Stimulated activated CD8-positive, alpha-beta memory T cell treated with anti-CD3 and anti-CD28 coated beads, Interleukin-4, amount 100 ng/mL, for 1 hour (primary cell): ENCODE measurements at places on chromosomes 4 and X.

DNA sequence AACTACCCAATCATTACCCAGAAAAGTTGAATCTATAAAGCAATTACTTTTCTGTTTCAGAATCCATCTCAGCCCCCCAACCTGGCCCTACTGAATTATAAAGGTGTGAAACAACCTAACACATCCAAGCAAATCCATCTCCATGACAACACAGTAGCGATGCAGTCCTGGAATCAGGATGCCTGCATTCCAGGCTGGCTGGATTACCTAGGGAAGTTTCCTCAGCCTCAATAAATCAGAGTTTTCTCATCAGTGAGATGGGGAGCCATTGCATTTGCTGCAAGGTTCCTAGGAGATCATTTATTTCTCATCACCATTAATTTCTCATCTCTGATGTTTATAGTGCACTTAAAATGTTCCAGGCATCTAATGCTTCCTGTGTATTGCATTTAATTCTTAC, 46.0 kb downstream of the LNX1 start:
- no peak for DNase-seq

DNA sequence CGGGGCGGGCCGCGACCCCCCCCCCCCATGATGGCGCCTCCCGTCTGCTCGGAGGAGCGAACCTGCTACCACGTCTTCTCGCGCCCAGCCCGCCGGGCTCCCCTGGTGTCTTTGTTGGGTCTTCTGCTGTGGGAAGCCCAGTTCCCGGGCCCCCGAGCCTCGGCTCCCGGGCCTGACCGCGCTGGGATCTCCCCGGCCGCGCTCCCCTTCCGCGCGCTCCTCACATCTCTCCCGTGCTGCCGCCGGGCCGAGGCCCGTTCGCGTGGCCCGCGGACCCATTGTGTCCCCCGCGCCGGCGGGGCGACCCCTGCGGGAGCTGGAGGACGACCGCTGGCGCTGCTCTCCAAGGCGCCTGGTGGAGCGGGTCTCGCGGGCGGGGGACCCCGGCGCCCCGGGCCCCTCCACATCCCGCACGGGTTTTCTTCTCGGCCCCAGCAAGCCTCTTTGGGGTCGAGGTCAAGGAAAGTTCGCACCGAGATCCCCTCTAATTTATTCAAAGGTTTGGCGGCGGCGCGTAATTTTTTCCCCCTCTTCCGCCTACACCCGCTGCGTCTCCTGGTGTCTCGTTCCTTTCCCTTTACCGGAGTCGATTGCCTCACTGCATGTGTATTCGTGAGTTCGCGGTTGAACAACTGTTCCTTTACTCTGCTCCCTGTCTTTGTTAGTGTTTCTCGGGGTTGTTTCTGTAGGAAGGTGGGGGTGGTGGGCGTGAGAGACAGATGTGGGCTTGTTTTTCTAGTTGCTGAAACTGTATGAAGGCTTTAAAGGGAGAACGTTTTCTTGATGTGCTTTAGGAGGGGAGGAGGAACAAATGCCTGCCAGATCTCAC, 770 bp downstream of the SMAD1 start:
- no peak for DNase-seq

- DNase-seq: no peak
Measured at GRCh38 chrX:153974726-153975286, 2.3 kb downstream of the TMEM187 start.

DNA sequence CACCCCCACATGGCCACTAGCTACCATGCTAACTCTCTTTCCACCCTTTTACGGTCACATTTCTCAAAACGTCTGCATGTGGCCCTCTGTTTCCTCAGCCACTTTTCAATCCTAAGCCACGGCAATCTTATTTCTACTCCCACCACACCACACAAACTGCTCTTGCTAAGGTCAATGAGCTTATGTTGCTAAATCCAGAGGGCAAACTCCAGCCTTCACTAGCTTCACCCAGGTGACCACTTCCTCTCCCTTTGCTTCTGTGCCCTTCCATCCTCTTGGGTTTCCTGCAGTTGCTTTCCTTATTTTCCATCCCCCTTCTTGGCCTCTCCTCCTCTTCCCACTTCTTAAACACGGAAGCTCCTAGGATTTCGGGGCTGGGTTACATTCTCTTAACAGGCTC, 16.5 kb downstream of the CETN2 start:
- no peak for DNase-seq

GRCh38 chr4:123890889-123891288, 494.3 kb downstream of the SPRY1 start:
- DNase-seq: no peak

GRCh38 chrX:103615781-103616371, 8.1 kb downstream of the TCEAL3 start:
- no peak for DNase-seq

DNA sequence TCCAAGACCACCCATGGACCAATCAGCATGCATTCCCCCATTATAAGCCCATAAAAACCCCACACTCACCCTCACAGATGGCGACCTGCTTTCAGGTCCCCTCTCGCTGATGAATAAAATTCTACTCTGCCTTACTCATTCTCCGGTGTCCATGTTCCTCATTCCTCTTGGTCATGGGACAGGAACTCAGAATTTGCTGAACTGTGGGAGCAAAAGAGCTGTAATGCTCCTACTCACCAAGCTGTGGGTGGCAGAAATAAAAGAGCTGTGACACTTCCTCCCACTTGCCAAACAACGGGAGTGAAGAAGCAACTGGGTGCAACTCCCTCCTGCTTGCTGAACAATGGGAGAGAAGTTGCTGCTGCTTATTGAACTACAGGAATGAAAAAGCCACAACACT, 168.5 kb upstream of the PCDH18 start:
- no peak for DNase-seq

DNA sequence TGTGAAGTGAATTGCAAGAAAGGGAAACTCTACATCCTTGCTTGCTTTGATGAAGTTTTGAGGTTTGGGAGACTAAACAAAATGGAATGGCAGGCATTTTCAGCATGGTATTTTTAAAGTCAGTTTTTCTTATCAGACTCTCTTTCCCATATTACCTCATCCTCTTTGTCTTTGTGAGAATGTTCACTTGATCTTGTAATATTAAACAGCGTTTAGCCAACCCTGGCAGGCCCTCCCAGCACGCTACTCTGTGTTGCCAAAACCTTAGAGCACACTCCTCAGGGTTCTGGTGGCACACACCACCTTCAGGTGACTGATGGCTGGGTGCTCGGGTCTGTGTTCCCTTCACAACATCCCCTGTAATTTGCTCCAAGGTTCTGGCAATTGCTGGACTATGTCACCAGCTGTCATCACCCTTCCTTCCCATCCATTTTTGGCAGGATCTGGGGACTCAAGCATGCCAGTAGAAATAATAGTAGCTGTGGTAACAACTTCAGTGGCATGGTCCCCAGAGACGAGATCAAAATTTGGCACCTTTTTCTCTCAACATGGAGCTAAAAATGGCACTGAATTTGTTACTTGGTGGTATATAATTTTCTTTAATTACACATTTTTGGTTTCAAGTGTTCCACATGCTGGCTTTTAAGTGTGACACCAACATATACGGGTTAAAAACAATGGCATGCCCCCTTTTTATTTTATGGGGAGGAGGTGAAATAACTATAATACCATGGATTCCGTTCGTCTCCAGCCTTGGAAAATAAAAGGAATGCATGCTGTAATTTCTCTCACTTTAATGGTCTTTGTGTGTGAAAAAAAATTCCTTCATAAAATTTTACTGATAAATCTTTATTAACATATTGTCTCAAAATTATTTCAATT, 273.1 kb downstream of the DCTD start:
- no peak for DNase-seq

GRCh38 chr4:118400356-118400755, 47.6 kb upstream of the PRSS12 start:
- no peak for DNase-seq

- DNase-seq: no peak
Measured at GRCh38 chrX:14029039-14029424, 660 bp downstream of the GEMIN8 start.

DNA sequence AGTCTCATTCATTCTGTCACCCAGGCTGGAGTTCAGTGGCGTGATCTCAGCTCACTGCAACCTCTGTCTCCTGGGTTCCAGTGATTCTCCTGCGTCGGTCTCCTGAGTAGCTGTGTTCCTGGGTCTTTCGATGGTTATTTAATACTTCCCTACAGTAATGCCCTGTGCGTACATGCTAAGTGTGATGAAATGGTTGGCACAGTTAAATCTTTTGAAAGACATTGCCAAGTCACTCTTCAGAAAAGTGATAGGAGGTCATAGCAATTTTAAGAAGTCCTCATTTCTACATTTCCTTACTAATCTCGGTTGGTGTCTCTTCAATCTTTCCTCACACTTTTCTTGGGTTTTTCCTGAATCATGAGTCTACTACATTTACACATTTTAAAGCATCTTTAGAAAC, 14.4 kb downstream of the HTT-AS start:
- no peak for DNase-seq

GRCh38 chr4:112954286-112954685, 95.2 kb upstream of the ANK2 start:
- no peak for DNase-seq

GRCh38 chr4:142034101-142034500, 397.7 kb downstream of the IL15 start:
- DNase-seq: no peak

DNA sequence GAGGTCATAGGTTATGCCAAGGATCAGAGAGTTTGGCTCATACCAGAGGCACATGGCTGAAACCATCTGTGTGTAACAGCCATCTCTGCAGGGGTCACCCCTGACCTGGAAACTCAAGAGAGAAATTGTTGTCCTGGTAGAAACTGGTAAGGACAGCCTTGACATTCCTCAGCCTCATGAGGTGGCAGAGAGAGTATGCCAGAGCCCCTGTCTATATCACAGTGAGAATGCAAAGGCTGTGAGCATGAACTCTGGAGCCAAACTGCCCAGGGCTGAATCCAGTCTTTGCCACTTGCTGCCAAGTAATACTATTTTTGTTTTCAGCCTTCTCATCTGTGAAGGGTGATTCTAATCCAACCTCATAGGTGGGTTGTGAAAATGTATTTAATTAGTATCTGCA, 37.1 kb upstream of the CCDC149 start:
- no peak for DNase-seq

DNA sequence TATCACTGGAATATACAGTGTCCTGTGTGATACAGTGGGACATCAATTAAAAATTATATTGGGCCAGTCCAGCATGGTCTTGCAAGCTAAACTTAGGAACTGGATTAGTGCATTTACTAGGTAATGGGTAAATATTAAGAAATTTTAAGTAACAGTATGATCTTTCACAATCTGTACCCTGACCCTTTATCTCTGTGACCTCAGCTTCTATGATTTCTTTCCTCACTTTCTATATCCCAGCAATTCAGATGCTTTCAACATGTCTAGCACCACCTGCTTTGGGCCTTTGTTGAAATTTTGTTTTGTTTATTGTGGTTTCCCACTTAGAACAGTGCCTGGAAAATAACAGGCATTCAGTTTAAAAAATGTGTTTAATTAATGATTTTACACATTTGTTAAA, 2295.4 kb downstream of the ARAP2 start:
- no peak for DNase-seq

- DNase-seq: no peak
Measured at GRCh38 chrX:150692296-150692695, 900 bp upstream of the MTMR1 start.

DNA sequence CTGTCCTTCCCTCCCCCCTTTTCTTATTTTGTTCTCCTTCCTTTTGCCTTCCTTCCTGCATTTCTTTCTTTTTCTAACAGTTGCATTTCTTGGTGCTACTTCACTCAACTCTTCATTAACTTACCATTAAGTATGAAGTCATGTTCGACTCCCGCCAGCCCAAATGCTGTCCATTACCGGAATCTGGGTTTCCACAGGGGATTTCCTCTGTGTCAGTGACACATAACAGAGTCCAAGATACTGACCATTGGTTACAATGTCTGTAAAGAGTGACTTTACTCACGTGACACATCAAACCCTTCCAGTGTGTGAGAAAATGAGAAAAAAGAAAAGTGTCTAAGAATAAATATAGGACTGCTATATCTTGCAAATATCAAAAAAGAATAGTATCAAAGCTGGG, 500.0 kb upstream of the FRG1 start:
- DNase-seq: no peak

GRCh38 chr4:2497931-2498330, 29.0 kb downstream of the RNF4 start:
- no peak for DNase-seq

GRCh38 chr4:113189546-113189945, 140.1 kb downstream of the ANK2 start:
- DNase-seq: no peak

DNA sequence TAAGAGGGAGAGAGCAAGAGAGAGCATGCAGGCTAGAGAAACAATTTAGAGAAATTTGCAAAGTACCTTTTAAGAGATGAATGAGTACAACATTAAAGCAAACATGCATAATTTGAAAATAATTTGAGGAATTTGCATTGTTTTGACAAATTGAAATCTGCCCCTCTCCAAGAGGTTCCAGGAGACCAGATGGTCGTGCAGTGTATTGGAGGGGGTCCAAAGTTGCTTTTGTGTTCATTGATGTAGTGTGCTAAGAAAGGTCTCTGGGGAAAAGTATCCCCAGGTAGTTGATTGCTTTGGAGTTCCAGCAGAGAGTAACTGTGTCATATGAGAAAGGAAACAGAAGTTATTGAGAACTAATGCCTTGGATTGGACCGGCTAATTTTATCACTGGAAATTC, 635.0 kb upstream of the TENM3 start:
- DNase-seq: no peak

DNA sequence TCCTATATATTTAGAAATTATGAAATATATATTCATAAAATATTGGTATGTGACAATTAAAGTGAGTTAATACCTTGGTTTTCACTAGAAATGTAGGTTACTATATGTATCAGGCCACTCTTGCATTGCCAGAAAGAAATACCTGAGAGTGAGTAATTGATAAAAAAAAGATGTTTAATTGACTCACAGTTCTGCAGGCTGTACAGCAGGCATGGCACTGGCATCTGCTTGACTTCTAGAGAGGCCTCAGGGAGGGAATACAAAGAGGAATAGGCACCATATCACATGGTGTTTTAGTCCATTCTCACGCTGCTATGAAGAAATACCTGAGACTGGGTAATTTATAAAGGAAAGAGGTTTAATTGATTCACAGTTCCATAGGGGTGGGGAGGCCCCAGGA, 1560.6 kb downstream of the STIM2 start:
- DNase-seq: no peak

DNA sequence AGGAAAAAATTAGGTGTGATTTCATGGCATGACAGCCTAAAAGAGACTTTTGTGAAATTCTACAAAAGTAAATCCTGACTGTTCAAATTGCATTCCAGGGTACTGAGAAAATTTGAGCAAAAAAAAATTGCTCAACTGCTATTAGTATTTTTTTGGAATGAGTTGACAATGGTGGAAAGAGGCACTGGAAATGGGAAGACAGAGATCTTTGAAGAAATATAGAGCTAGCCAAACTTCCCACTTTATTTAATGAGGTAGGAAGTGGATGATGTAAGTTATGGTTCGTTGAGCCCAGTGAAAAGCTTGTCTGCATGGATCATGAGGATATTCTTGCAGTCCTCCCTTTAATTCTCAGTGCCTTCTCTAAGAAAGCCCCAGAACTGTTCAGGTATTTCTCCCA, 183.8 kb downstream of the PTTG2 start:
- no peak for DNase-seq

DNA sequence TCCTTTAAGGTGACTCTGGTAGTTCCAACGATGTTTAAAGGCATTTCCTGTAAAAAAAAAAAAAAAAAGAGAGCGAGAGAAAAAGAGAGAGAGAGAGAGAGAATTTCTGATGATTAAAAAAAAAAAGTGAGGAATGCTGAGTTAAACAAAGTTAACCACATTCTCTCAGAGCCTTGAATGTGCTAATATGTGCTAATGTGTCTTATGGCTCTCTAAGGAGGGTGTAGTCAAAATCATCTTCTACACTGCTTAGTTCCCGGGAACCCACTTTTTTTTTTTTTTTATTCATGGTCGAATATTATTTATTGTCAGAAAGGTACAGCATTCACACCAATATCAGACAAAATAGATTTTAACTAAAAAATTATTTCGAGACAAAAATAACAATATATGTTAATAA, 111.7 kb downstream of the SNCA start:
- no peak for DNase-seq
